Stimulated activated CD8-positive, alpha-beta memory T cell treated with anti-CD3 and anti-CD28 coated beads, Interleukin-4, amount 100 ng/mL, for 1 hour (primary cell): ENCODE measurements at places on chromosomes 7 and 10.

GRCh38 chr7:32535162-32535702 is 39.9 kb downstream of the AVL9 start:
- no peak for DNase-seq

DNA sequence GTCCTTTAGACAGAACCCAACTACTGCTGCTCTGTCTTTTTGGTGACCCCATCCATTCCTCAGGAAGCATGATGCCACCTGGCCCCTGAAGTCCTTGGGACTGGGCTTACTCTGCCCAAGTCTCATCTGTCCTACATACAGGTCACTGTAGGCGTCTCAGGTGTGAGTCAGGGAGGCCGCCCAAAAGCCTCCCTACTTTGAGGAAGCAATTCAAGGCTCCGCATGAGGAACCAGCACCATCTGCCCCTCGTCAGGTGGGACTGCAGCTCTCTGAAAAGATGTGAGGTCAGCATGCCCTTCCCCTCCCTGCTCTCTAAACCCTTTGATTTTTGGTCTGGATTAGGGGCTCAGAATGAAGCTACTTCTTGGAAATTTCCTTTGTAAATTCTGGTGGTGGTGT is 354.8 kb downstream of the CXCL12 start:
- no peak for DNase-seq

DNA sequence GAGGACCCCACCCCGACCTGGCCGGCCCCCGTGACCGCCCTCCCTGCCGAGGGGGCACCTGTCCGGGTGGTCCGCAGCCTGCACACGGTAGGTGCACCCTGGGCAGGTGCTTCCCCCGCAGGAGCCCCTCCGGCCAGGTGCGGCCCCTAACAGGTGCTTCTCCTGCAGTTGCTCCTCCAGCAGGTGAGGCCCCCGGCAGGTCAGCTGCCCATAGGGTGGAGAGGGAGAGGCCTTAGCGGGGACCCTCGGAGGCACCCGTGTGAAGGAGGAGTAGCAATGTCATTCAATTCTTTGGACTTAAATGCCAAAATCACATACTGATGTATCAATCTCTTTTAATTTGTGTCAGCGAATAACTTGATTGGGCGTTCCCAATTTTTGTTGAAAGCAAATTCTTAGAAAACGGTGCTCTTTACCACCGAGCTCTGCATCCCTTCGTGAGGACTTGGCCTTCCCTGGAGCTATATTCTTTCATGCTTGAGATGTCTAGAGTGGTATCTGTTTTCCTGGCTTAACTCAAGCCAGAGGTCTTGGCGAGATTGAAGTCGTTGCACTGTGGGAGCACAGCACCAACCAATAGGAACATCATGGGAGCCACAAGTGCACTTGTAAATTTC is 738 bp upstream of the NCAPG2 start:
- no peak for DNase-seq

DNA sequence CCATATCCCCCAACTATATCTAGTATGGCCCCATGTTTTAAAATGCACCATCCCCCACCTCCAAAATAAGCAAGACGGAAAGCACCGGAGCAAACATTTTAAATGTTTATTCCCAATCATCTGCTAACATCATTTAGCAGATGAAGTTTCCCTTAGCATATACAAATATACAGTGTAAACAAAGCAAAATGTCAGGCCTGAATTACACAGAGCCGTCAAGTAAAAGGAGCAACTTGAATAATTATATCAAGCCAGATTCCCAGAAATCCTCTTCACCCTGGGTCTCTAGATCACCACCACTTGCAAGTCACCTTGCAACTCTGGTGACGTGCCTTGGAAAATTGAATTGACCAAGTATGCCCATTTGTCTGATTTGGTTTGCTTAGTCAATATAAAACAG is 91.6 kb upstream of the COL1A2 start:
- no peak for DNase-seq

GRCh38 chr7:88539518-88539917 is 220.0 kb upstream of the ZNF804B start:
- DNase-seq = no peak

DNA sequence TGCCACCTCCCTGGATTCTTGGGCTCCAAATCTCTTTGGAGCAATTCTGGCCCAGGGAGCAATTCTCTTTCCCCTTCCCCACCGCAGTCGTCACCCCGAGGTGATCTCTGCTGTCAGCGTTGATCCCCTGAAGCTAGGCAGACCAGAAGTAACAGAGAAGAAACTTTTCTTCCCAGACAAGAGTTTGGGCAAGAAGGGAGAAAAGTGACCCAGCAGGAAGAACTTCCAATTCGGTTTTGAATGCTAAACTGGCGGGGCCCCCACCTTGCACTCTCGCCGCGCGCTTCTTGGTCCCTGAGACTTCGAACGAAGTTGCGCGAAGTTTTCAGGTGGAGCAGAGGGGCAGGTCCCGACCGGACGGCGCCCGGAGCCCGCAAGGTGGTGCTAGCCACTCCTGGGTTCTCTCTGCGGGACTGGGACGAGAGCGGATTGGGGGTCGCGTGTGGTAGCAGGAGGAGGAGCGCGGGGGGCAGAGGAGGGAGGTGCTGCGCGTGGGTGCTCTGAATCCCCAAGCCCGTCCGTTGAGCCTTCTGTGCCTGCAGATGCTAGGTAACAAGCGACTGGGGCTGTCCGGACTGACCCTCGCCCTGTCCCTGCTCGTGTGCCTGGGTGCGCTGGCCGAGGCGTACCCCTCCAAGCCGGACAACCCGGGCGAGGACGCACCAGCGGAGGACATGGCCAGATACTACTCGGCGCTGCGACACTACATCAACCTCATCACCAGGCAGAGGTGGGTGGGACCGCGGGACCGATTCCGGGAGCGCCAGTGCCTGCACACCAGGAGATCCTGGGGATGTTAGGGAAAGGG is 913 bp downstream of the NPY start:
- no peak for DNase-seq

DNA sequence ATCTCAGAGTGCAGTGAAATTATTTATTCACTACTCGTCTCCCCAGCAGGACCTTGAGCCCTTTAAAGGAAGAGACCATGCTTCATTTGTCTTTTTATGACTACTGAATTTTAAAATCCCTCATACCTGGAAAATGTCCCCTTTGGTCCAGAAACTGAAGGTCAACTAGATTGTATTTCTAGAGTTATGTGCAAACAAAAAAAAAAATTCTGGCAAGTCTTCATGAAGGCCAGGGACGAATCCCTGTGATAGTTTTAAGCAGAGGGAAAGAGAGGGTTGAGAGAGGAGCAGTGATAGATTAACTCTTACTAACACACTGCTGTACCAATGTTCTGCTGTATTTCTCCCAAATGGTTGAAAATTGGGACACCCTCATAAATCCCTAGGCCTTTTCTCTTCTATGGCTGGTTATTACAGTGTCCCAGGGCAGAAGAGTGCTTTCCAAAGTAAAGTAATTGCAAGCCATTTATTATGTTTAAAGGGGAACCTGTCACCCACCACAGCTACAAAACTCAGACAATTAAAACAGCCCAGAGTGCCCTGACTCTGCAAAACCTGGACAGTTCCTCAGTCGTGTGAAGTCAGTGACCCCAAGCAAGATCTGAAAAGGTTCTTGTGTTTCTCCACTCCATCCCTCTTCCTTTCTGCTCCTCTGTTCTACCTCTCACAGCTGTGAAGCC is 182.8 kb upstream of the AOAH start:
- no peak for DNase-seq

- no peak for DNase-seq
Measured at GRCh38 chr10:51244309-51244708, 170.0 kb downstream of the PRKG1 start.

GRCh38 chr10:6721480-6721879 is 141.4 kb upstream of the PRKCQ start:
- no peak for DNase-seq

GRCh38 chr10:60099998-60100747 is 193.8 kb upstream of the CCDC6 start:
- no peak for DNase-seq

DNA sequence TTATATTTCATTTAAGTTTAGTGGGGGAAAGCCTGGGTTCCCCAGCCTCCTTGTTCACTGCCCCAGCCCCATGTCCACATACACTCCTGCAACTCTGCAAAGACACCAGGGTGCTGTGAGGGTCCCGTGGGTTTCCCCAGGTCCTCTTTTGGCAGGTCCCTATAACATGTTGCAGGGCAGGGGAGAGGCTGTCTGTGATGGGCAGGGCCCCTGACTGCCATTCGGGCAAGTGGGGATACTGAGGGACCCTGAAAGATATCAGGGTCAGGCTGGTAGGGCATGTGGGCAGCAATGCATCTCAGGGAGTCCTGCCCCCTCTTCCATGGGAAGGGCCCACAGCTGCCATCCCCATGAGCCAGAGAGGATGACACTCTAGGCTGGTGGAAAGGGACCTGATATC is 28.4 kb downstream of the RASGEF1A start:
- no peak for DNase-seq

GRCh38 chr10:131259535-131259934 is 52.0 kb downstream of the TCERG1L start:
- no peak for DNase-seq

GRCh38 chr10:119997429-119997828 is 104.9 kb downstream of the SEC23IP start:
- no peak for DNase-seq
